A172 (cell line): ENCODE measurements at places on chromosomes 1 and 21. TPM values are rescaled to one million over a fixed set of nuclear protein-coding genes. Genes with fewer than 3 reads are reported as not detected.
A peak's percentile ranks its signal among the peaks of the same experiment; 100 is the strongest.

The MTARC2 gene
- 0.55 and 0.89 TPM in 2 replicates for total RNA-seq

- DNase-seq = peak; percentile 92
Observed at GRCh38 chr1:48007047-48007446, 9.9 kb upstream of the TRABD2B start.

- no peak for DNase-seq
Observed at GRCh38 chr21:27023186-27023585, 56.3 kb upstream of the ADAMTS5 start.

GRCh38 chr1:113608399-113608798 lies 150.9 kb downstream of the PHTF1 start:
- no peak for DNase-seq

DNA sequence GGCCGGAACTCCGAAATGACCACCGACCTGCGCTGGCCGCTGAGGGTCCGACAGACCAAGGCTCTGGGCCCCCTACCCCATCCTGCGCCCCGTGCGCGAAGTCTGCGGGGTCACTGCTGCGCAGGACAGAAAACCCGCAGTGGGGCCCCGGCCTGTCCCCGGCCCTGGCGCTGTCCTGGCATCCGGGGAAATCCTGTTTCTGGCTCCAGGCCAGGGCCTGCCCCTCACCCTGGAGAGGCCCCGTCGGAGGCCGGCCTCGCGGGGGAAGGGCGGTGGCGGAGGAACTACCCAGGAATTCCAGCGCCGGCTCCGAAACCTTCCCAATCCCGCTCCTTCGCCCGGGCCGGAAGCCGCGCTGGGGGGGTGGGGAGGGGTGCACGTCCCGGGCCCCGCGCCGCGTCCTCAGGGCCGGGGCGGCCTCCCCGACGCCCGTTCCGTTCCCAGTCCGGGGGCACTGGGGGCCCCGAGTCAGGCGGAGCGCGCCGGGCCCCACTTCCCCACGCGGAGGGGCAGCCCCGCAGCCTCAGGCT lies 77.0 kb downstream of the MORN1 start:
- DNase-seq = peak; percentile 26

The GBP7 gene
- total RNA-seq = not detected in 2 replicates

DNA sequence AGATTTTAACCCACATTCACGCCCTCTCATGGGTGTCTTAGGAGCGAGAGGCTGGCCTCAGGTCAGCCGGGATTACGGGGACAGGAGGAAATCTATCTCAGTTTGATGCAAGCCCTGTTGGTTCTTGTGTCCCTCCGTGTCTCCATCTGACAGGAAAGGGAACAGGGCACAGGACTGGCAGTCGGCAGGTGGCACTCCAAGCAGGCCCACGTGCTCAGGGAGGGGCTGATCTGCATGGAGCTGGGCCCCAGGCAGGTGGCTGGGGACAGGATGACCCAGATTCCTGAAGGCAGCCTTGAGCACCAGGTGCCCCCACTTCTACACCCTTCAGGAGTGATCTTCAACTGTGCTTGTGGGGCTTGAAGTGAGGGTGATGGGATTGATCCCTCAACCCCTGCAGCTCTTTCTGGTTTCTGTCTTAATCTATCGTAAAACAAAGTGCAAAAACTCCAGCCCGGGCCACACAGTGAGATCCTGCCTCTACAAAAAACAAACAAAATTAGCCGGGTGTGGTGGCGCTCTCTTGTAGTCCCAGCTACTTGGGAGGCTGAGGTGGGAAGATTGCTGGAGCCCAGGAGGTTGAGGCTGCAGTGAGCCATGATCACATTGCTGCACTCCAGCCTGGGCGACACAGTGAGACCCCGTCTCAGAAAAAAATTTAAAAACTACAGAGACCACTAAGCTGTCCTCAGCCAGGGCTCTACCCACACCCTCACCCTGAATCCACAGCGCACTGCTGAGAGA lies 8.3 kb downstream of the PLEKHG5 start:
- no peak for DNase-seq

DNA sequence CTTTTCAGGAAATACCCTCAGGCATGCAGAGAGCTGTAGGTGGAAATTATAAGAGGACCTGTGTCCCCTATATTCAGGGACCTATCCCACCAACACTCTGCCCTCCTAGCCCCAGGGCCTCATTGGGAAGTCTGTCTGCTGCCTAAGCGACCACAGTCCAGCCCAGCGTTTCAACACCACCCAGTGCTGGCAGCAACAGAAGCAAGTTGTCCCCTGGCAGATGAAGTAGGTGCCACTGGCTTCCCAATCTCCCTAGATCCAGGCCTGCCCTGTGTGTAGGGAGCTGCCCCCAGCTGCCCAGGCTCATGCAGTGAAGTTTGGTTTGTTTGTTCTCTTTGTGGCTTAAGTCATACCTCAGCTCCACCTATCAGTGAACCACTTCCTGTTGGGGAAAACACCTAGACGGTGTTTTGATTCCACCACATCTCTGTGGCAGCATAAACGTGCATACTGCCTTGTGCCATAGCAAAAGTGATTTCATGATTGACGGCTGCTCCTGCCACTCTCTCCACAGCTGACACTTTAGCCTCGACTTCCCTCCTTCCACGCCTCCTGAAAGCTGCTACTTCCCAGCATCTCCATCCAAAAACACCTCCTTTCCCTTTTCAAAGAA lies 8.1 kb upstream of the LEFTY1 start:
- peak; percentile 74 for DNase-seq

DNA sequence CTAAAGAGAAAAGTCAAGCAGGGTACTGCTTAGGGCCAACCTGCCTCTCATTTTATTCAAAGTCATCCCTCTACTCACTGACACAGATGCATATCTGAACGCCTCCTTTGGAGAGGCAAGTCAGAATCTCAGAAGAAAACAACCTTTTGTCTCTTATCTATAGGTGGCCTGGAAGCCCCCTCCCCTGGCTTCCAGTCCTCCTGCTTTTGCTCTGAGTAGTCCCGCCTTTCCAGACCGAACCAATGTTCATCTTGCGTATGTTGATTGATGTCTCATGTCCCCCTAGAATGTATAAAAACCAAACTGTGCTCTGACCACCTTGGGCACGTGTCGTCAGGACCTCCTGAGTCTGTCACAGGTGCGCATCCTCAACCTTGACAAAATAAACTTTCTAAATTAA lies 81.8 kb downstream of the WDR4 start:
- no peak for DNase-seq

DNA sequence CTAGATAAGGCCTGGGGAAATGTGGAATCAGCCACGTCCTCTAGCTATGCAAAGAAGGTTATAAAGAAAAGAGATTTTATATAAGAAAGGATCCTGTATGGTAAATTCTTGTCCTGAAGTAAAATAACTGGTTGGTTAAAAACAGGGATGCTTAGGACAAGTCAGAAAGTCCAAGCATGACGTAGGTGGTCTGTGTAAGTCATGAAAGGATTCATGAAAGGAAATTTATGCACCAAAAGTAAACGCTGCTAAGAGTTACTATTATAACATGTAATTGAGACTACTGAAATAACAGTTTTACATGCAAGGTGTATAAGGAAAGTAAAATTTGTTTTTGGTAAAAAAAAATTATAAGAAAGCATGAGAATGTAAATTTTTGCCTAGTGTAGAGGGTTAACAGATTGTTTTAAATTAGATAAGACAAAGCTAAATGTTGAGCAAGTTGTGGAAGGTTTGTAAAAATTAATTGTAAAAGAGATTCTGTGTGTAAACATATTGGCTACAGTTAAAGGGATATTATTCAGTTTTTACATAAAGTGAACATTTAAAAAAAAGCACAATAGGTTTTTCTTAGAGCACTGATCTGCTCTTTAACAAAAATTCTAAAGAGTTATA lies 43.9 kb downstream of the PIGK start:
- peak; percentile 3 for DNase-seq

DNA sequence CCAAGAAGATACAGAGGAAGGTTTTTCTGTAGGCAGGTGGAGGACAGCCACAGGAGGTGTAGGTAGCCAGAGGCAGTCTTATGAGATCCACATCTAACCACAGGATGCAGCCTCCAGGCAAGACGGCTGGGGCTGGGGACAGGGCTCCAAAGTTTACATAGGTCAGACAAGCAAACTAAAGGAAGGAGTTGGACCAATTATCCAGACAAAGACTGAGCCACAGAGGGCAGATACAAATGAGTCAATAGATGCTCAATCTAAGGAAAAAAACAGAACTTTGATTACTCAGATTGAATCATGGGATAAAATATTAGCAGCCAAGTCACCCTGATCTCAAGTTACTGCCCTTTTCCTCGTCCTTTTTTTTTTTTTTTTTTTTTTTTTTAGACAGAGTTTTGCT lies 91.6 kb downstream of the RGS7 start:
- DNase-seq = no peak

- no peak for DNase-seq
Observed at GRCh38 chr1:68975212-68975933, 478.5 kb upstream of the DEPDC1 start.

- no peak for DNase-seq
Observed at GRCh38 chr1:185478877-185479276, 161.8 kb upstream of the IVNS1ABP start.

DNA sequence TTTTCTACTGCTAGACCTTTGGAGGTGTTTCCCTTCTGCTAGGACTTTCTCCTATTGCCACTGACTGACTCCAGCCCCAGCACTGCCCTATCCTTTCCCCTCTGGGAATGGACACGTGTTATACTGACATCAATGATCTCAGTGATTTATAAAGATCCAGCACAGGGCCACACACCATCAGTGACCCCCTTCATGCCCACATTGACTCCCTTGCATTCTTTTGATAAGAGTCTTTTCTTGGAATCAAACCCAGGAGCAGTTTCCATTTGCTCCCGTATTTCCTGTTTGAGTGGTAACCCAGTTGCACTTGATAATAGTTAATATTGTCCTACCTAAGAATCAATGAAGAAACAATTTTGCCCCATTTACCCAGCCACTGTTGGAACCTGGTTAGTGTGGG lies 501.0 kb upstream of the USP24 start:
- DNase-seq = no peak

The KRTAP19-3 gene
- not detected in 2 replicates for total RNA-seq

- DNase-seq = no peak
Observed at GRCh38 chr1:231899713-231900435, 273.3 kb downstream of the DISC1 start.

DNA sequence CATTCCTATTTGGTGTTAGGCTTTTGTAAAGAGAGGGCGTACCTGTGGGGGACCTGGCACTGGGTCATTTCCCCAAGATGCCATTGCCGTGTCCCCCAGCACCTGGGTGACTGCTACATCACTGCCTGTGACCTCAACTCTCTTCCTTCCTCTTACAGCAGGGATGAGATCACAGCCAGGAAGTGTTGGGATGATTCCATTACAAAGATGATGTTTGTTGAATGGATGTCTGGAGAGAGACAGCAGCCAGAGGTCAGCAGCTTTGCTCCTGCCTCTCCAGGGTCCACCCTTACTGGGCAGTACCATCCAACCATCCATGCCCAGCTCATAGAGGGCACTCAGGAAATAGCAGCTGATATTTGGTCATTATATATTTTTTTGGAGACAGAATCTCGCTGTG lies 35.1 kb downstream of the TMEM51 start:
- peak; percentile 35 for DNase-seq

The STYXL2 gene
- total RNA-seq = not detected in 2 replicates

The KRTAP6-3 gene
- not detected in 2 replicates for total RNA-seq

The MAB21L3 gene
- not detected in 2 replicates for total RNA-seq

The FAM43B gene
- 0.09 and 0.12 TPM in 2 replicates for total RNA-seq

DNA sequence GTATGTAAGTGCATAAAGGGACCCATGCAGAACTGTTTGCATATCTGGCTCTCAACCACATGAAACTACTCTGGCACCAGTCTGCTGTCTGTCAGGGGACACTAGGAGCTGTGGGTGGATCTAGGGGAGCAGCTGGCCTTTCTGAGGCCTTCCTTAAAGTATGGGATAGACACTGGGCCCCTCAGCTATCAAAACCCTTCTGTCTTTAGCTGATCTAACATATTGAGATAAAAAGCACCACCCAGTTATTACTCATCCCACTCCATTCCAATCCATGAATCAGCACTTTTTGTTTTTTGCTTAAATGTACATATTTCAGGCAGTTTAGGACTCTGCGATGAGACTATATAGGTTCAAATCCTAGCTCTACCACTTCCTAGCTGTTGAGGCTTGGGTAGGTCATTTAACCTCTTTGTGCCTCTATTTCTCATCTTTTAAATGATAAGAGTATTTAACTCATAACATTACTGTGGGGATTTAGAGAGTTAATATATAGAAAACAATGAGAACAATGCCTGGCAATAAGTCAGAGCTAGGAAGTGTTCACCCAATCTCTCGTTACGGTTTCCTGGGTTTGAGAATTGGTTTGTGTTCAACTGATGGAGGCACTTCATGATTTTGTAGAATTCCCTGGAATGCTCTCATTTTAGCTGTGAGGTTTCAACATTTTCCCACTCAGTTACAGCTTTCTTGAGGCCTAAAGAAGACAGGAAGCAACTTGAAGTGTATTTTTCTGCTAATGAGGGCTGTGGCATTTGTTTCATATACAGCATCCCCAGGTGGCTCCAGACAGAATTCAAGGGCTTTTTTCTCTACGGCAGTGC lies 68.9 kb downstream of the LRIG2 start:
- DNase-seq = peak; percentile 47

DNA sequence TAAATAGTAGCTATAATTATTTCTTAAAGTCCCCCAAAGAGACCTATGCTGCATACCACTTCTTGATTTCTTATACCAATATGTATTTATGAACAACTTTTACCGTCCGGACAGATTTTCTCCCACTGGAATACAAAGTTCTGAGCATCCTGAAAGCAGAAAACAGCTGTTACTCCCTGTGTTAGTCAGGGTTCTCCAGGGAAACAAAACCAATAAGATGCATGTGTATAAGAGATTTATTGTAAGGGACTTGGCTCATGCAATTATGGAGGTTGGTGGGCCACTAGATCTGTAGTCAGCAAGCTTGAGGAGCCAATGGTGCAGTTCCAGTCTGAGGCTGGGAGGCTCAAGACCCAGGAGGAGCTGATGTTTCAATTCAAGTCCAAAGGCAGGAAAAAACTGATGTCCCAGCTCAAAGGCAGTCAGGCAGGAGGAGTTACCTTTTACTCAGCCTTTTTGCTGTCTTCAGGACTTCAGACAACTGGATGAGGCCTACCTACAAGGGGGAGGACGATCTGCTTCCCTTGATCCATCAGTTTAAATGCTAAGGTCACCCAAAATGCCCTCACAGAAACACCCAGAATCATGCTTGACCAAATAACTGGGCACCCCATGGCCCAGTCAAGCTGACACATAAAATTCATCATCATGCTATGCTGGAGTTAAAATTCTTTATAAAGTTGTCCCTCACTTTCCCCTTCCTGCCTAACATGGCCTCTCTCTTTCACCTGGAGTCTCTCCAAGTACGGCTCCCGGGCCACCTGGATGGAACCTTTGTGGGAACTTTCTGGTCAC lies 24.3 kb upstream of the ATF3 start:
- DNase-seq = no peak

GRCh38 chr1:90716552-90717355 lies at the start of gene BARHL2:
Gene BARHL2 (minus strand): TSS chr1:90717302. CDS start chr1:90717195, 107 bp downstream.
- no peak for DNase-seq

The MRAP gene
- total RNA-seq = not detected in 2 replicates

DNA sequence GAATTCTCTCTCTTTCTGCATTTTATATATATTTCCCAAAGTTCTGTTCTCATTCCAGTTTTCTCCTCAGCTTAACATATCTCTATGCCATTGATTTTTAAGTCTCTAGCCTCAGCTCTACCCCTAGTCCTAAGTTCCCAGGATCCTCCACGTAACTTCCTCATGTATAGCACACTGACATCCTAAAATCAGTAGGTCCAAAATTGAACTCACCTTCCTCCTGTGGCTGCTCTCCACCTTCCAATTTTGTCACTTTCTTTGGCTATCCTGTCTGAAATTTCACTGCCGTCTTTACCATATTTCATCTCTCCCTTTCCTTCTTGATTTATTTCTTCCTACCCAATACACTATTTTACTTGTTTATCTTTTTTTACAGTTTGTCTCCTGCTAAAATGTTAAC lies 1.5 kb downstream of the SLAMF6 start:
- no peak for DNase-seq

- peak; percentile 81 for DNase-seq
Observed at GRCh38 chr1:111948209-111949171, 41.0 kb downstream of the KCND3 start.

The ESPN gene
- total RNA-seq = 4.0 TPM in 1 of 2 replicates, not detected in the other

The LEMD1 gene
- 0.36 and 0.60 TPM in 2 replicates for total RNA-seq
